ENCODE measurements at places on chromosomes 1 and 21.

DNA sequence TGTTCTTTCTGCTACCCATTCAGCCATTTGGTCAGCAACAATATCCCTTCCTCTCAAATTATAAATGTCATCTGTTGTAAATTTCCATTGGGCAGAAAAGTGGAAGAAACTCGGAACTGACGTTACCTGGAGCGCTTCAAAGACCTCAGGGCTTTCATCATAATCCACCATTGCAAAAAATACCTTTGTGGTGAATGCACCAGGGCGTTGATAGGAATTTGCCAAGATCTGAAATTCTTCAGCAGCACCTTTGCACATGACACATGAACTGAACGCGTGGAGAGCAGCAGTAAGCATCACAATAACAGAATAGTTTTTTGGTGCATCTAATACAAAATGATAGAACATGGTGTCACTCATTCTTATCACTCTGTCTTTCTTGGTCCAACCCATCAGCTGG is 3.1 kb upstream of the TEKT2 start:
- no peak for DNase-seq

DNA sequence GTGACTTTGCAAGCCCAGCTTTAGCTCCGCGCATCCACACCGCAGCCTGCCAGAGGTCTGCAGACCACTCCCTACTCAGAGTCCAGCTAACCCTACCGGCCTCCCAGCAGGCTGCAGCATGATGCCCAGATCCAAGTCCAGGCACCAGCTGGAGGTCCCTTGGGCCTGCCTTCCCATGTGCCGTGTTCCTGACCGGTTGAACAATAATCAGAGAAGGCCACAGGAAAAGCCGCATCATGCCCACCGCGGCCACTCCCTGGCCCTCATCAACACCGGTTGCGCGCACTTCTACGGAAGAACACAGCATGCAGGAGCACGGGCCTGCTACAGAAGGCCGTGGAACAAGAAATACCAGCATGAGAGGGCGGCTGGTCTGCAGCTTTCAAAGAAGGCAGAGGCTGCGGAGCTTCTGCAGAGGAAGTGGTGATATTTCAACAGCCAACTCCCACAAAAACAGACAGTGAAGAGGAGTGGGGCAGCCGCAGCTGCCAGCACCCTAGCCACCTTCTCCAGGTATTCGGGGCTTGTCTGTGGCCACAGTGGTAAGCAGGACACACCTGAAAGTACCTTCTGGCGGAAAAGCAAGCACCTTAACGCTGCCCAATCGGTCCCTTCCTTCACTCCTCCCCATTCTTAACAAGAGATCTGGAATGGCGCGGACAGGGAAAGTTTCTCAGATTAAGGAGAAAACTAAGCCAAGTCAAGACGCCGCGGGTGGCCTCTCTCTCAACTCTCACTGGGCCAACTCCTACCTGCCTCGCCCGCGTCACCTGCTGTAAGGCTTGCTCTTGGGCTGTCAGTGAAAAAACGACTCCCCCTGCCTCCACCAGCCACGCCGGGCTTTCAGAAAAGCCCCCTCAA is 1.5 kb downstream of the PGBD5 start:
- DNase-seq: no peak

DNA sequence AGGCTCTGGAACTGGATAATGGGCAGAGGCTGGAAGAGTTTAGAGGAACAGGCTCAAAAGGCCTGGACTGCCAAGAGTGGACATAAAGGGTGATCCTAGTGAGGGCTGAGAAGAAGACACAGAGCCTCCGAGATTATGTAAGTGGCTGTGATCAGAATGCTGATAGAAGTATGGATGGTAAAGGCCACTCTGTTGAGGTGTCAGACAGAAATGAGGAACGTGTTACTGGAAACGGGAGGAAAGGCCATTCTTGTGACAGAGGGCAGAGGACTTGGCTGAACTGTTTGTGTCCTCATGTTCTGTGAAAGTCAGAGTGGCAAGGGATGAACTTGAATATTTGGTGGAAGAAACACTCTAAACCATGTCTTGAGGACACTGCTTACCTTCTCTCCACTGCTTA is 6.7 kb upstream of the ABCG1 start:
- no peak for DNase-seq

DNA sequence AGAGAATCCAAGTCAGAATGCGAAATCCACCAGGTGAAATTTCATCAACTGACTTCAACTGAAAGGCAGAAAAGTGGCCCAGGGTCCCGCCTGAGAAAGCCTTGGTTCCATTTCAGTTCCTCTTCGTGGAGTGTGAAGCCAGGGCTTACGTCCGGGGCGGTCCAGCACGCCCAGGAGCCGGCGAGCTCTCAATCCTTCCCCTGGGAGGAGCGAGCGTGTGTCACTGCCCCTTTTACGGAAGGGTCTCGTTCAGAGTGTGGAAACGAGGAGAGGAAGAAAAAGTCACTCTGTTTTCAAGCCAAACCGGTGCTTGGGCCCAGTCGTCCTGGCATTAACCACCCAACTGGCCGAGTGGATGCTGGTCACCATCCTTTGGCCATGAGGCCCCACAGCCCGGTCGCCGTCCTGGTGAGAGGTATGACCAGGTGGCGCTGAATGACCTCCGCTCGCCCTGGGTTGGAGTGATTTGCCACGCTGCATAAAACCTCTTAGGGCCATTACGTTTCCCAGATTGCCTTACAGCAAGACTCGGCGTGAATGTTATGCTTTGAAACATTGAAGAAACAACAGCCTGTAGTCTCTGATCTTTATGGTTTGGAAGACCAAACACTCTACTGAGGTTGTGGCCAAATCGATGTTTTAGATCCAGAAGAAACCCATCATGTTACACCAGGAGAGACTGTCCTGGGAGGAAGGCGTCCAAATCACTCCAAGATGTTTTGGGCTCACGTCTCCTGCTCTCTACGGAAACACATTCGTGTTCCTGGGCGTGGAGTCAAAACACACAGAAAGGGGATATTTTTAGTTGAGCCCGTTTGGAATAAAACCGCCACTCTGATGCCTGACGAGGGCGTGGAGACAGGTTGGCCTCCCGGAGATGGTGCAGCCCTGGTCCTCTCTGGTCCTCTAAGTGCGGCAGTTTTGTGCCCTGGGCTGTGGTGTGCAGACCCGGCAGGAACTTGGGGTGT is 93.6 kb upstream of the ACTRT2 start:
- DNase-seq: peak; percentile 79

DNA sequence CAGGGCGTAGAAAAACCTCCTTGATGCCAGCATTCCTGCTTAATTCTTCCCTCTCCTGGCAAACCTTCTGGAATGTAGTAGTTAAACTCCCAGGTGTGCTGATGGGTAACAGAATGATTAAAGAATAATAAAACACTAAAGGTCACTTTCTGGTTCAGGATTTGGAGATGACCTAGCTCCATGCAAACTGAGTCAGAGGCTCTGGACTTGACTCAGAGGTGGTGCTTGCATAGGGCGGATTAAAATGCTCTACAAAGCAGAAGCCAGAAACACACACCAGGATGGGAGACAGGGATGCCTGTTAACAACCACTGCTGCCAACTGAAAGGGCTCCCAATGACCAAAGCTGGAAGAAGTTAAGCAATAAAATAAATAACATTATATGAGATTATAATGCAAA is 41.5 kb downstream of the KRTAP19-8 start:
- no peak for DNase-seq

GRCh38 chr1:174051956-174052355 is 29.8 kb upstream of the RC3H1 start:
- DNase-seq: peak; percentile 34

GRCh38 chr1:29285771-29286170 is 49.4 kb downstream of the PTPRU start:
- no peak for DNase-seq

DNA sequence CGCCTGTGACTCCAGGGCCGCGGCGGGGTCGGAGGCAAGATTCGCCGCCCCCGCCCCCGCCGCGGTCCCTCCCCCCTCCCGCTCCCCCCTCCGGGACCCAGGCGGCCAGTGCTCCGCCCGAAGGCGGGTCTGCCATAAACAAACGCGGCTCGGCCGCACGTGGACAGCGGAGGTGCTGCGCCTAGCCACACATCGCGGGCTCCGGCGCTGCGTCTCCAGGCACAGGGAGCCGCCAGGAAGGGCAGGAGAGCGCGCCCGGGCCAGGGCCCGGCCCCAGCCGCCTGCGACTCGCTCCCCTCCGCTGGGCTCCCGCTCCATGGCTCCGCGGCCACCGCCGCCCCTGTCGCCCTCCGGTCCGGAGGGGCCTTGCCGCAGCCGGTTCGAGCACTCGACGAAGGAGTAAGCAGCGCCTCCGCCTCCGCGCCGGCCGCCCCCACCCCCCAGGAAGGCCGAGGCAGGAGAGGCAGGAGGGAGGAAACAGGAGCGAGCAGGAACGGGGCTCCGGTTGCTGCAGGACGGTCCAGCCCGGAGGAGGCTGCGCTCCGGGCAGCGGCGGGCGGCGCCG is at the start of gene SIM2:
Gene SIM2, plus strand, starts transcription at position 135 of the 565 bp plus-strand sequence. CDS start 632 bp downstream, outside the sequence.
- DNase-seq: no peak

DNA sequence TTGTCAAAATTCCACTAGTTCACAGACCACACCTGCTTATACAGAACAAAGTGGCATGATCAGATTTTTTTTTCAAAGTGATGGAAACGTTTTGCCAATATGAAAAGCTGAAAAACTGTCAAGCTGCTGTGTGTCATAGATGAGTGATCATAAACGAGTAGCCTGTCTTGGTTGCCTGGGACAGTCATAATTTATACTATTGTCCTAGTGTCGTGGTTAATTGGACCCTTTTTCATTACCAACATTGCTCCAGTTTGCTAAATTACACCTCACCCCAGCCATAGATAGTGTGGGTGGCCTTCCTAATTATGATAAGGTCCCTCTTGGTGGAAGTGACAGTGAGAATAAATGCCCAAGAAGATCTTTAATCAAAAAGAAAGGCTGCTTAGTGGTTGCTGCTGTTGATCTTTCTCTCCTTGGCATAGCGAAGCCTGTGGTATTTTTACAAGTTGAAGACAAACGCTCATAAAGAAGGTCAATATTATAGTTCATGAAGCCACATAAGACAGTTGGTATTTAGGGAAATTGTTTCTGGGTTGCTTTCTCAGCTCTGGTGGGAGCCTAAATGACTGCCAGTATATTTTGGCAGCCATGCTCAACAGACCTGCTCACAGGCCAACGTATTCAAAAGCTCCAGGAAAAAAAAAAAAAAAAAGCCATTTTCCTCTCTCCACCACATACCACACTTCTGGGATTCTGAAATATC is 478.1 kb downstream of the PLA2G4A start:
- peak; percentile 46 for DNase-seq

DNA sequence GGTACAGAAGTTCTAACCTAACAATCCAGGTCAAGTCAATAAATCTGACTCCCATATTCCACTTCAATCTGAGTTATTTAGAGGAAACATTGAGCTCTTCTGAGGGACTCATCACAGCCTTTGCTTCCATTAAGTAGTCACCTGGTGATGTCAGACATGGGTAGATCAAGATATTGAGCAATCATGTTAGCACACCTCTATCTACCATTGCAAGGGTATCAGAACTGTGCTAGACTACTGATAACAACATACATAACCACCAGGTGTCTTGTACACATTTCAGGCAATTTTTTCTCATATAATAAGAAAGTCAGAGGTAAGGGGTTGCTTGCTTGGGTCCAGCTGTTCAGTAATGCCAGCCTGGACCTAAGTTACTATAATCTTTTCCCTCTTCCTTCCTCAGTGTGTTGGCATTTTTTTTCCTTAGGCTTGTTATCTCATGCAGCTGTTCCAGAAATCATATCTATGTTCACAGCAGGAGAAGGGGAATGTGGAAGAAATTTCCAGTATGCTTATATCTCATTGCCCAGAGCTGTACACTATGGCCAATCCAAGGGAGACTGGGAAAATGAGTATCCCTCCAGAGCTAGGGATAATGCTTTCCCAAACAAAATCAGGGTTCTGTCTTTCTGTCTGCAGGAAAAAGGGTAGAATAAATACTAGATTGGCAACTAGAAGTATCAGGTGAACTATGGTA is 52.3 kb downstream of the GRIK1 start:
- DNase-seq: no peak

GRCh38 chr1:2228694-2229036 is 546 bp downstream of the SKI start:
- peak; percentile 49 for DNase-seq

DNA sequence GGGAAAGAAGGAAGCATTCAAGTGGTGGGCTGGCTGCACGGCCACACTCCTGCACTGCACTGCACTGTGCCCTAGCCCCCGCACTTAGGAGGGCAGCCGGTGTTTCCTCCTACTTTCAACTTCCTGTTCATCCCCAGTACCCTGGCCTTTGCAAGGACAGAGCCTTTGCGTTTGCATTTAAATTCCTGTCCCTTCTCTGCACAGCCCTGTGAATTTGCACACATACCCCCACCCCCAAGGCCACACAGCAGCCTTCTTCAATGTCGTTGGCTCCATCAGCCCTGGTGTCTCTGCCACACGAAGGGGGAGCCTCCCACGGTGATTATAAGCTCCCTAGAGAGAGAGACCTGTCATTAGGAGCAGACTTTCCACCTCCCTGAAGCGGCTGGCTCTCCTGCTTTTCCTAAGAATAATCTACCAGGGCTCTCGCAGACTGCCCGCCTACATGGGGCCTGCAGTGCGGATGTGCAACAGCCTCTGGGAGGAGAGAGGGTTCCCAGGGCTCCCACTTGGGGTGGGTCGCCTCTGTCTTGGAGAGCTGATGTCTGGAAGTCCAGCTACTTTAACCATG is 13.2 kb upstream of the SLC45A3 start:
- DNase-seq: no peak

DNA sequence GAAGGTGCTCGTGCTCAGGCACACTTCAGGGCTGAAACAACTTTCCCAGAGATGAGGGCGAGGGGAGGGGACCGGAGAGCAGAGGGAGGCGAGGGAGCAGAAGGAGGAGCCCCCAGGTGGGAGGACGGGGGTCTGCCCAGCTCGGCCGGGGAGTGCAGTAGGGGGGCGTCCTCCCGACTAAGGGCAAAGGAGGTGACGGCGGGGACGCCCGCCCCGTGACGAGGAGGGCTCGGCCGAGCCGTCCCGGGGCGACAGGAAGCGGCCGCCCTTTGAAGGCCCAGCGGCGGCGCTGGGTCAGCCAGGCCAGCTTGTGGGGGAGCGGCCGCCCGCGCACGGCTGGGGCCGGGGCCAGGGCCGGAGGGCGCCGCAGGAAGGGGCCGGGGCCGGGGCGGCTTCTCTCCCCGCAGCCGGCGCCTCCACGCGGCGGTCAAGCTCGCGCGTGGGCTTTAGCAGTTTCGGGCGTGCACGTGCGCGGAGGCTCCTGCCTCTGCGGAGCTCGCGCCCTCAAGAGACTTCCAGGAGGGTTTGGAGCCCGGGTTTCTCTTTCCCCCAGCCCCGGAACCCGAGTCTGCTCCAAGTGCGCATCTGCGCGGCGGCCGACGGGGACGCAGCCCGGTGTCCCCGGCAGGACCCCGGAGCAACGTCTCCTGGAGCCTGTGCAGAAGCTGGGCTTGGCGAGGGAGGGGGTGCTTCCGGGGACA is 100.8 kb upstream of the SLC45A1 start:
- peak; percentile 58 for DNase-seq

GRCh38 chr1:34924759-34925555 is 4.5 kb downstream of the DLGAP3 start:
- peak; percentile 86 for DNase-seq

DNA sequence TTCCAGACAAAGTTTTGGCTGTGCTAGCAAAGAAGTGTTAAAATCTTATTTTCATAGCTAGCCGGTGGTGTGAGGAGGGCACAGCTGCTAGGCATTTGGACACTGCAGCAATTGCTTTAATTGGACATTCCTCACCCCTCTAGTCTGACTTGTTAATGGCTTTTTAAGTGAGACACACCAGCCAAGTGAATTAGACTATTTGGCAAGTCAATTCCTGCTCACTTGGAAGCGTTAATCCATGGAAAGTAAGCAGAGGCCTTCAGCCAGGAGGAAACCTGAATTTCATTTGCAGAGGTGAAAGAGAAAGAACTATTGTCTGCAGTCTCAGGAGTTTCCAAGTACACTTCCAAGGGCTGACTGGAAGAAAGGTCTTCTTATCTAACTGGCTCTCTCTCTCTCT is 175.7 kb downstream of the ST6GALNAC3 start:
- peak; percentile 46 for DNase-seq

GRCh38 chr1:63916485-63917360 is 142.9 kb downstream of the ROR1 start:
- DNase-seq: no peak

All from femur (tissue), 1 donor.